A549 (cell line): ENCODE measurements at places on chromosomes 1 and 21.

DNA sequence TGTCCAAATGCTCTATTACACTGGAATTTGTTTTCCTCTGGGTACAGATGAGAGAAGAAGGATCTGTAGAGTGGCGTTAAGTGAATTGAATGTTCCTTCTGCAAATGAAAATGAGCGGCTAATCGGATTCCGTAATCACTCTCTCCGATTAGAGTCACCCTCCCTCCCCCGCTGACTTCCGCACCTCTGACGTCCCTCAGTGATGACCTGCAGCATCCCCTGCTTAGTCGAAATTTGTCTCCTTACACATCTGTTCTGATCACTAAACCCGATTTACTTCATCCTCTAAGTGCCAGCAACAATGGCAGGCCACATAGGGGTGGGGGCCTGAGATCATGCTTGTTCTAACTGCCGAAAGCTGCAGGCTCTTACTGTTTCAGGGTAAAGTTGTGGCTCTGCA is 378.7 kb downstream of the SEC16B start:
- DNase-seq, result no peak

DNA sequence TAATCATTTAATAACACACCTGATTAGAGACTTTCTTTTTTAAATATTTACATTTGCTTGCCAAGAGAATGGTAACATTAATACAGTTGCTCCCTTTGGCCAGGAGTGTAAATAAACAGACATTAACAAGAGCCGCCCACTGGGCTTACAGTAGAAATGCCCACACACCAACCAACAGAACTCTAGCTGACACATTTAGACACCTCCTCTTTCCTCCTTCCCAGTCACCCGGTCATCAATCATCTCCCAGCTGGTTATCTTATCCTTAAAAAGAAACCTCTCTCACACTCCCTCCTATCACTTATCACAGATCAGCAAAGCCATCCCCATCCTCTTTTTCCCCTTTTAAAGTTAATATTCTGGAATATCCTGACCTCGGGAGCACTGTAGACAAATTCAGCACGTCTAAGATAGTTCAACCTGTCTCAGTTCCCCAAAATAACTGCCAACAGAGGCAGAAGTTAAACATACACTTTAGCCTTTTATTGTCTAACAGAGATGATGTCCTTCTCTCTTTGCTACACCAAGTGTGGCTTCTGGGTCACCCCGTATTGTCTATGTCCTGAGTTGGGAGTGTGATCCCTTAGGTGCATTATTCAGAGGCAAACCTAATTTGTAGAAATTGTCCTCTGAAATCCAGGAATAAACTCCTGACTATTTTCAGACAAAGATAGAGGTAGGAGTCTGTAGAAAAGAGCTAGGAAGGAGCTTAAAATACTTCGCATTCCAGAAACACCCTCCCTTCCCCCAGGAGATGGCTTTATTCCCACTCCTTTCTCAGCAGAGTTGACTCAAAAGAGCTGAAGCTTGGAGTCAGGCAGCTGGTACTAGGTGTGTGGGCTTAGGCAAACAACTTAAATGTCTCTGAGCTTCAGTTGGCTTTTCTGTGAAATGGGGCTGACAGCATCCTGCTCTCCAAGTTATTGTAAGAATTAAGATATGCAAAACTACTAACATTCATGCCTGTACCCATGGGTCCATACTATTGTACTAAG is 8.8 kb downstream of the MYCL start:
- DNase-seq, result peak; percentile 51

- DNase-seq, result no peak
Measured at GRCh38 chr1:64701071-64701470, 43.8 kb upstream of the RAVER2 start.

DNA sequence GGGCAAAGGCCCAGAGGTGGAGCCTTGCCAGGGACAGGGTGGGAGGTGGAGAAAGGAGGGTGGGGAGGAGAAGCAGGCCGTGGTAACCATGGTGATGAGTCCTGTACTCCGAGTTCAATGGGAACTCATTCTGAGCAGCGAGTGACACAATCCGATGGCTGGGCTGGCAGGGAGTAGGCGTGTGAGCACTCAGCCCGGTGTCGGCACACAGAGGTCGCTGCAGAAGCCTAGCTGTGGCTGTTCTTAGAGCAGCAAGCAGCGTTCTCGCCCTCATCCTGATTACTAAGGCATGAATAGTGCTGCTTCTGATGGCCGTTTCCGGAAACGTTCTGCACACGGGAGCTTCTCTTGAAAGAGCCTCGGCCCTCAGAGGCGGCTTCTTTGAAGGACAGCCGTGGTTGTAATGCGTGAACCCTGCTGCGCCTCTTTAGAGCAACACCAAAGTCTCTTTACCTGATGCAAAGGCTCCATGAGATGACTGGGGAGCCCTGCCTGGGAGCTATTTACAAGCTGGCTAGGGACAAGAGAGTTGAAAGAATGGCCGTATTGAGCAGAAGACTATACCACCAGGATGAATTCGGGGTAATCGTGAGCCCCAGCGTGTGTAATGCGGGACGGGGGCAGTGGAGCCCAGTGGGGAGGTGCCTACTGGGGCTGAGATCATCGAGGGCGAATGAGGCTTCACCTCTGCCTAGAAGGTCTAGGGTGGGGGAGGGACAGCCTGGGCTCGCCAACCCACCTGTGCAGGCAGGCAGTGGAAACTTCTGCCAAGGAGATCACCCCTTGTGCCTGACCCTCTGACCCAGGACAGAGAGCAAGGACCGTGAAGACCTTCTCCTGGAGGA is 72.8 kb upstream of the PAX7 start:
- no peak for DNase-seq

DNA sequence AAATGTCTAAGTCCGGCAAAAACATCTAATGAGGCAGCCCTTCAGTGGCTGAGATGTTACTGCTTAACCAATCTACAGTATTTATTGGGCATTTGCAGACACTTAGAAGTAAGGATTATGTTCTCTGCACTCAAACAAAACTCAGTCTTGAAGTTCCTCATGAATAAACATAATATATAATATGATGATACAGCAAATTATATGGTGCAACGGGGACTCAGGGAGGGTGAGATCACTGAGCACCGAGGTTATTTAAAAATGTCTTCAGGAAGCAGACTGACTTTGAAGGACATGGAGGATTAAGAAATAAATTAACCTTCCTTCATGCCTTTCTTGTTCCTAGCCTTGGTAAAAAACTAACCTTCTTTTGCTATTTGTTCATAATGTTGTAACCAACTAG is 27.9 kb downstream of the WDR64 start:
- DNase-seq, result no peak
